Activated CD4-positive, alpha-beta T cell treated with anti-CD3 and anti-CD28 coated beads for 1 hour (primary cell): ENCODE measurements at places on chromosomes 16 and 17.

DNA sequence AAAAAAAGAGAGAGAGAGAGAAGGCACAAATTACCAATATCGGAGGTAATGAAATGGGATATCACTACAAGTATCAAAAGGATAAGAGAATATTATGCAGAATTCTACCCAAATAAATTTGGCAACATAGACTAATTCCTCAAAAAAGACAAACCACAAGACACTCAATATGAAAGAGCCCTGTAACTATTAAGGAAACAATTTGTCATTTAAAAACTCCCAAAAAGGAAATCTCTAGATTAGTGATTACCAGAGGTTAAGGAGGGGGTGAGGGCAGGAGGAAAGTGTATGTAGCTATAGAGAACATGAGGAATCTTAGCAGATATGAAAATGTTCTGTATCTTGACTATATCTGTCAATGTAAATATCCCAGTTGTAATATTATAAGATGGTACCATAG, 54.0 kb downstream of the CFDP1 start:
- DNase-seq = no peak

GRCh38 chr16:27706866-27707685, 157.1 kb downstream of the KATNIP start:
- DNase-seq = no peak

DNA sequence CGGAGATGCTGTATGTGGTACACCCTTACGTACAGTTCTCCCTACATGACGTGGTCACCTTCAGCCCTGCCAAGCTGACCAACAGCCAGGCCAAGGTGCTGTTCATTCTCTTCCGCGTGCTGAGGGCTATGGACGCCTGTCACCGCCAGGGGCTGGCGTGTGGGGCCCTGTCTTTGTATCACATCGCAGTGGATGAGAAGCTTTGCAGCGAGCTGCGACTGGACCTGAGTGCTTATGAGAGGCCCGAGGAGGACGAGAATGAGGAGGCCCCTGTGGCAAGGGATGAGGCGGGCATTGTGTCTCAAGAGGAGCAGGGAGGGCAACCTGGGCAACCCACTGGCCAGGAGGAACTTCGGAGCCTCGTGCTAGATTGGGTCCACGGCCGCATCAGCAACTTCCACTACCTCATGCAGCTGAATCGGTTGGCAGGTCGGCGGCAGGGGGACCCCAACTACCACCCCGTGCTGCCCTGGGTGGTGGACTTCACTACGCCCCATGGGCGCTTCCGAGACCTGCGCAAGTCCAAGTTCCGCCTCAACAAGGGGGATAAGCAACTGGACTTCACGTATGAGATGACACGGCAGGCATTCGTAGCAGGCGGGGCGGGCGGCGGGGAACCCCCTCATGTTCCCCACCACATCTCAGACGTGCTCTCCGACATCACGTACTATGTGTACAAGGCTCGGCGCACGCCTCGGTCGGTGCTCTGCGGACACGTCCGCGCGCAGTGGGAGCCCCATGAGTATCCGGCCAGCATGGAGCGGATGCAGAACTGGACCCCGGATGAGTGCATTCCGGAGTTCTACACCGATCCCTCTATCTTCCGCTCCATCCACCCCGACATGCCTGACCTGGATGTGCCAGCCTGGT, 1.4 kb downstream of the WDR81 start:
- DNase-seq = no peak

GRCh38 chr17:8257801-8258200, 8.7 kb downstream of the PFAS start:
- DNase-seq = no peak

- DNase-seq = no peak
These were observed 100.0 kb downstream of the XYLT1 start for GRCh38 chr16:17370731-17371285.

- DNase-seq = peak; percentile 36
These were observed 890 bp downstream of the TOB1 start for GRCh38 chr17:50865060-50865867.

DNA sequence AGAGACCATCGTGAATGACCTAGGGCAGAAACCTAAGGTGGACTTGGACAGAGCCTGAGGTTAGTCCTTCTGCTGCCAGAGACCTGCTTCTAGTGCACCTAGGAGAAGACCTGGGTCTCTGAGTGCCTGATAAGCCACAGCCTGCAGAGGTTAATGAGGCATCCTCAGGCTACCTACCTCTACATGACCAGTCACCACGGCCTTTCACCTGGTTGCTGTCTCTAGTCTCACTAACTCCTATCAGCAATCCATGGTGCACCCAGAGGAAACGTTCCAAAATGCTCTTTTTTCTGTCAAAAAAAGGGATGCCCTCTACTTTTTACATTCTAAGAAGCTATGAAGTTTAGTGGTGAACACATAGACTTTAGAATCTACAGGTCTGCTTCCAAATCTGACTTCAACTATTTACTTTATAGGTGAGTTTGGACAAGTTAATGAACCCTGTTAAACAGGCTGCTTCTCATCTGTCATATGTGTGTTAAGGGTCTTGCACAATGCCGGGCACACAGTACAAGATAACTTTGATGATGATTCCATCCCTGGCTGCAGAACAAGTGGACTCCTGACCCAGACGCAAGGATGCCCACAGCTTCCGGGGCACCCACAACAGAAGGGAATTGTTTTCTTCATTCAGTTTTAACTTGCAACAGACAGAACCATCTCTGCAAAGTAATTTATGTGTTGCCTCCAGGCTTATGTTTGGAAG, 469.9 kb upstream of the CDH5 start:
- DNase-seq = no peak

DNA sequence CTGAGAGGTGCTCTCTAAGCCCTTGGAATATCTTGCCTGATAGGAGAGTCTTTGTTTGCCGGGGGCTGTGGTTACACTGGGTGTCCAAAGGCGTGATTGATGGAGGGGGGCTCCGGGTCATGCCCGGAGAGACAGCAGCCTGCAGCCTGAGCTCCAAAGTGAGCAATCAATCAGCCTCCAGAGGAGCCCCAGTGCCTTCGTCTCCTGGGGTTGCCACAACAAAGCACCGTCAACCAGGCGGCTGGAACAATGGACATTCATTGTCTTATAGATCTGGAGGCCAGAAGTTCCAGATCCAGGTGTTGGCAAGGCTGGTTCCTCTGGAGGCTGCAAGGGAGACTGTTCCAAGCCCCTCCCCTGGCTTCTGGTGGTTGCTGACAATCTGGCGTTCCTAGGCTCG, 24.0 kb upstream of the GINS2 start:
- DNase-seq = no peak

GRCh38 chr17:16492613-16493530, 879 bp upstream of the LRRC75A start:
- DNase-seq = no peak

- DNase-seq = no peak
These were observed 378.0 kb upstream of the CA10 start for GRCh38 chr17:52536489-52536888.

- DNase-seq = no peak
These were observed 29.6 kb downstream of the COG4 start for GRCh38 chr16:70493802-70494201.

- DNase-seq = no peak
These were observed 82.3 kb downstream of the MARCHF10 start for GRCh38 chr17:62725791-62726249.

GRCh38 chr16:578870-579405, 9.2 kb downstream of the PIGQ start:
- peak; percentile 47 for DNase-seq

- DNase-seq = no peak
These were observed 37.2 kb upstream of the GAN start for GRCh38 chr16:81277541-81278080.

DNA sequence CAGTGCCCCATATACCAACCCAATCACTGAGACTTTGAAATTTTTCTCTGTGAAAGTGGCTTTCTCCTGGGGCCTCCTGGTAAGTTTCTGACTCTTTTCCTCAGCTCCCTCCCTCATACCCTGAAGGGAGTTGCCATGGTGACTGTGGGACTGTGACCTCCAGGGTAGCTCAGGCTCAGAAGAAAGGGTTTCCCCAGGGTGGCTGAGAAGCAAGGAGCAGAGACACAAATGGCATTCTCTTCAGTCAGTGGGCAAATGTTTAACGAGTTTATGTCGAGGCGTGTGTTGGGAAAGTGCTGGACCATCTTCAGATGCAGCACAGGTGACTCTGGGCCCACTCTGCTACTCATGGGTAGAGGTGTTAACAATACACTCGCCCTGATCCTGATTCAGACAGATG, 46.8 kb downstream of the MRPS23 start:
- DNase-seq = no peak

- no peak for DNase-seq
These were observed 117.1 kb downstream of the KCNJ2 start for GRCh38 chr17:70286391-70286790.

GRCh38 chr17:64015447-64015846, 5.0 kb downstream of the ICAM2 start:
- no peak for DNase-seq

DNA sequence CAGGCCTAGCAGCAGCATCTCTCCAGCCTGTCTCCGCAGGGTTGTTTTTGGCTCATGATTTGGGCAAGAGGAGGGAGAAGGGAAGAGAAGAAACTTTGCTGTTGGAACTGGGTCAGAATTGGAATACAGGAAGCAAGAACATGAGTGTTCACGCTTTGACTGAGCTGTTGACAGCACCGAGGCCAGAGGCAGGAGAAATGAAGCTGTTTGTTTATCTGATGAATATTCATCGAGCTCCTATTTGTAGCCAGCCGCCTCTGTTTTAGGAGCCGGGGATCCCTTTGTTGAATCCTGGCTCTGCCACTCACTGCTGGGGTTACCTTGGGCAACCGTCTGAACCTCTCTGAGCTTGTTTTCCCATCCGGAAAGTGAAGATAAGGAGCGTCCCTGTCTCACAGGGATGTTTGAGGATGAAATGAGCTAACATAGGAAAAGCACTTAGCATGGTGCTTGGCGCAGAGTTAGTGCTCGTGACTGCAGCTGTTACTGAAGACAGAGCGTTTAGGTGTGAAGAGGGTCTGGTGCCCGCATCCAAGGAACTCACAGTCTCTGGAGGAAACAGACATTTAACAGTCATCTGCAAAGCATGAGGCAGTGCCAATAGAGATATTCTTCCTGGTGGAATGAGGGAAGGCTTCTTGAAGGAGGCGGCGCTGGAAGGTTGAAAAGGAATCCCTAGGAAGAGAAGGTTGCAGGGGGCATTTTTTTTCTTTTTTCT, 29.2 kb downstream of the RAP1GAP2 start:
- DNase-seq = no peak

DNA sequence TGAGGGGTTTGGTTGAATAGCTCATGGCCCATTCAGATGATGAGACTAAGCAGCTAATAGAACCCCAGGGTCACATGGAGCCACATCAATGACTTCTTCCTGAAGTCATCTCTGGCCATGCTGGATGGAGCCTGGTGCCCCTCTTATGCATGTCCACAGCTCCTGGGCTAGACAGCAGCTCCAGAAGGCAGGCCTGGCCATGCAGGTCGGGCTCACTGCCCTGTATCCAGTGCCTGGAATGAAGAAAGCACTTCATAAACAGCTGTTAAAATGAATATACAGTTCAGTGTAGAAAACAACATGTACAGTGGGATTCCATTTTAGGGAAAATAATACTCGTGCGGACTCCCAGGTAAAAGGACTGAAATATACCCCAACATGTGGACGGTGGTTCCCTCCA, 73.9 kb downstream of the GNAO1 start:
- no peak for DNase-seq

DNA sequence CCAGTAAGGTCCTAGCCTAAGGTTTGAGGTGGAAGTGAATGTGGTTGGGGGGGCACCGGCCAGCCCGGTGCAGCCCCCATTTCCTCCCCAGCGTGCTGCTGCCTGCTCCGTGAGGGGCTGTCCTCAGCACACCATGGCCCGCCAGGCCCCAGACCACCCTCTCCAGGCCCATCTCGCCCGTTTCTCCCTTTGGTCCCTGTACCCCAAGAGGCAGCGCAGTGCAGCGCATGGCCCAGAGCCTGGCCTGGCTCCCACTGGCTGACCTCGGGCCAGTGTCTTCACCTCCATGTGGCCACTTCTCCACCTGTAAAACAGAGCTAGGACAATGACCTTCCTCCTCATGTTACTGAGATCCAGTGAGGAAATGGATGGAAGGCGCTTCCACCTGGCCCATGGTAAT, 170.0 kb upstream of the GSE1 start:
- DNase-seq = no peak

DNA sequence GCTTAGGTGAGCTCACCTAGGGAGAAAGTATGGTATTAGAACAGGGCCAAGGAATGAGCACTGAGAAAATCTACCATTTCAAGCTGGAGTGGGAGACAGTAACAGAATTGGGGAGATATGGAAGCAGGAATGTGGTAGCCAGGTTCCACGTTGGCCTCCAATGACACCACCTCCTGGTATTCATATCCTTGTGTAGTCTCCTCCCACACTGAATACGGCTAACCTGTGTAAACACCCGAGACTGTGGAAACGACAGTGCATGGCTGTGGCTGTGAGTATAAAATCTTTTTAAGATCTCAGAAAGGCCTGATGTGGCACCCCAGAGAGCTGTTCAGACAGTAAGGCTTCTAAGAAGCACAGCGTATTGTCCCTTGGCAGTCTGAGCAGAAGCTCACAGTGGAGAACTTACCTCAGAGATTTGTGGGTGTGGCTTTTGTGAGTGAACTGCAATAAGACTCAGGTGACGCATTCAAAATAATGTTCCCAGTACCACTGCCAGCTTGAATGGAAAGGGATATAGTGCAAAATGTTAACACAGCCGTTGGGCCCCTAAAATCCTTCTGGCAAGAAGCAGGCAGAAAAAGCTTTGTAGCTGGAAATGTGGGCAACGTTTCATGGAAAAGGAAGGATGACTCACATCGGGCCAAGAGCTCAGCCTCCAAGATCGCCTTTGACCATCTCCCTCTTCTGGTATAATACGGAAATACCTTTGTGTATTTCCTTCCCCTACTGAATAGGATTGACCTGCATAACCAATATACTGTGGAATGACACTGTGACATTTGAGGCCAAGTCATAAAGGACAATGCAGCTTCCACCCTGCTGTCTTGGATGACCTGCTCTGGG, 14.4 kb downstream of the SDR42E1 start:
- DNase-seq = no peak

DNA sequence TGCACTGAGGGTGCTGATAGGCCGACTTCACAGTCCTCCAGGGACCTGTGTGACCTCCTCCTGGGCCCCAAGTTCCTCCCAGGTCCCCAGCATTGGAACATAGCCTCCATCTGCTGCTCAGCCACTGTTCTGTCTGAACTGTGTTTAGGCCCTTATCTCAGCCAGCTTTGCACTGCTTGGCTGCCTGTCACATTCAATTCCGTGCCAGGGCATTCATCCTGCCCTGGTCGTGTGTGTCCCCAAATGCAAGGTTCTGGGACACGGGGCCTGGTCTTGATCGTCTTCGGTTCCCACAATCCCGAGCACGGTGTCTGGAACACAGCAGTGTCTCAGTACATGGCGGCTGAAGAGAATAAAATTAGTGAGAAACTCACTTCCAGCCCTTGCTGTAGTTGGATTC, 69.9 kb upstream of the NFAT5 start:
- DNase-seq = no peak

- DNase-seq = no peak
These were observed 13.9 kb downstream of the MAP2K6 start for GRCh38 chr17:69428252-69428980.

DNA sequence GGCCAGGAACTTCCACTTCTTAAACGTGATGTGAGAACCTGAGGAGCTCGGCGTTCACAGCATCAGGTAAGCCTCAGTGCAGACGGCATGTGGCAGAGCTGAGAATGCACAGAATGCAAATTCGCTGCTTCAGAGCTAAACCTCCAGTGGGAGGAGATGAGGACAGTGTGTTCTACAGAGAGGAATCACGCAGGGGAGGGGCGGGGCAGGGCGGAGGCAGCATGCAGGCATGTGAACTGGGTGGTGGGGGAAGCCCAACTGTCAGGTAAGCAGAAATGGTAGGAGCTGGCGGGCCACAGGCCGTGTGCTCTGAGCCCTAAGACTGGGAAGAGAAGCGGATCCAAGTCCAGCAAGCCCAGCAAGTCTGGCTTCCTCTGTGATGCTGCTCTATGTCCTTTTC, 94.7 kb downstream of the ZNF778 start:
- no peak for DNase-seq
